NCI-H187 (cell line): ENCODE measurements at places on chromosomes 11 and 22.

- DNase-seq, result no peak
Observed at GRCh38 chr11:35905646-35906276, 38.1 kb upstream of the LDLRAD3 start.

- no peak for DNase-seq
Observed at GRCh38 chr22:28009272-28009827, 90.3 kb upstream of the PITPNB start.

DNA sequence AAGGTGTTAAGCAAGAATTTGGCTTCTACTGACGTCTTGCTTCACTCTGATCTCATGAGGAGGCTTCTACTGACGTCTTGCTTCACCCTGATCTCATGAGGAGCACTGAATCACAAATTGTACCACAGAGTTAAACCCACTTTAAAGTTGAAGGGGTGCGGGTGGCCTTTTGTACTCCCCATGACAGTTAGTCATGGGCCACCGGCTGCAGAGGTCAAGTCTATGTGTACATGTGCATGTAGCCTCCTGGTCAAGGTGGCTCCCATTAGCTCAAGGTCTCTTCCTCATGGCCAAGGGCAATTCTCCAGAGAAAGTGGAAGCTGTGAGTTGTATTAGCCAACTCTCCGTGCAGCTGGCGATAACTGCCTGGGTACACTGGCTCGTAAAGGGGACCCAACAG is 23.1 kb upstream of the FZD4 start:
- DNase-seq, result no peak

GRCh38 chr22:30943368-30943767 is 25.2 kb downstream of the MORC2 start:
- DNase-seq, result no peak

- no peak for DNase-seq
Observed at GRCh38 chr11:47270331-47271271, 668 bp downstream of the MADD start.

GRCh38 chr11:22577854-22578253 is 47.8 kb downstream of the FANCF start:
- no peak for DNase-seq

DNA sequence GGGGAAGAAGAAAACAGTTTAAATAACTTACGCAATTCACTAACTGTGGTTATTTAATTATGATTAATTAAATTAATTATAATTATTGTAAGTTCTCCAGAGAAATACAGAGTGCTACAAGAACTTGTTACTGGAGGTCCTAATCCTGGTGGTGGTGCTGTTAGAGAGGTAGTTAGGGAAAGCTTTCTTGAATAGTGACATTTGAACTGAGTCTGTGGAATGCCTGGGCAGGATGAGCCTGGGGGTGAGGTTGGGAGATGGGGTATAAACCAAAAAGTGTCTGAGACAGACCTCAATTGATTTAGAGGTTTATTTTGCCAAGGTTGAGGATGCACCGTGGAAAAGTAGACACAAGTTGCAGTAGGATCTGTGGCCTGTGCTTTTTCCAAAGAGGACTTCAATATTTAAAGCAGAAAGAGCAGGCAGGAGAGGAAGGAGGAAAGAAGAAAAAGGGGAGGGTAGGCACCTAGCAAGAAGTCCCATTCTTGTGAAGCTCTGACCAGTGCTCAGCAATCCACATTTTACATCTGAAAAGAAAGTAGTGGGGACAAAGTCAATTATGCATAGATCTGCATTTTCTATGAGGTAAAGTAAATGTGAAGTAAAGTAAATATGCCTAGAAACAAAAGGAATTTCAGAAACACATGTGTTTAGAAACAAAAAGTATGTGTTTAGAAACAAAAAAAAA is 4.4 kb upstream of the ZNF202 start:
- no peak for DNase-seq

DNA sequence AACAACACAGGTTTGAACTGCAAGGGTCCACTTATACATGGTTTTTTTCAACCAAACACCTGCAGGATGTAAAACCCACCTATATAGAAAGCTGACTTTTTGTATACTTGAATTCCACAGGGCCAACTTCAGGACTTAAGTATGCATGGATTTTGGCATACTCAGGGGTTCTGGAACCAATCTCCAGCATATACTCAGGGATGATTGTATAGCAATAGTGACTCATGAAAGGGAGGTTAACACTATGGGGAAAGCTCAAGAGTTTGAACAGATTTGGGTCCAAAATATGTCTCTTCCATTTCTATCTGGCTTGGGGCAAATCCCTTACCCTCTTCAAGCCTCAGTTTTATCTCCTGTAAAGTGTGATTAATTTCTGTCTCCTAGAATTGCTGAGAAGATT is 94.9 kb downstream of the MICAL2 start:
- no peak for DNase-seq

DNA sequence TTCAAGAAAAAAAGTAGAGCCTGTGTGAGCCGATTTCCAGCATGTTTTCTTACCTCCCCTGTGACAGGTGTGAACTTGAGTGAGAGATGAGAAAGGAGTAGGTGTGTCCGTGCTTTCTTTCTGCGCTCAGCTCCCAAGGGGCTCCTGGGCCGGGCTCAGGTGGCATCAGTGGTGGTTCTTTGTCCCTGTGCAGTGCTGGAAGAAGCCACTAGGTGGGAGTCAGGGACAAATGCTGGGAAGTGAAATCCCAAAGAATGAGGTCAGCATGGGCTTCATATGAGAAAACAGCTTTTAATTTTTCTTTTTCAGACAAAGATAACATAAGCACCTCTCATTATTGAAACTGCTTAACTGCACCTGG is 57.8 kb downstream of the PPFIBP2 start:
- DNase-seq, result peak; percentile 87

GRCh38 chr11:109704432-109704831 is 282.4 kb downstream of the C11orf87 start:
- peak; percentile 68 for DNase-seq

GRCh38 chr11:70072861-70073755 is 5.0 kb upstream of the ANO1 start:
- DNase-seq, result no peak

GRCh38 chr11:27012234-27012921 is 18.5 kb downstream of the FIBIN start:
- DNase-seq, result no peak

DNA sequence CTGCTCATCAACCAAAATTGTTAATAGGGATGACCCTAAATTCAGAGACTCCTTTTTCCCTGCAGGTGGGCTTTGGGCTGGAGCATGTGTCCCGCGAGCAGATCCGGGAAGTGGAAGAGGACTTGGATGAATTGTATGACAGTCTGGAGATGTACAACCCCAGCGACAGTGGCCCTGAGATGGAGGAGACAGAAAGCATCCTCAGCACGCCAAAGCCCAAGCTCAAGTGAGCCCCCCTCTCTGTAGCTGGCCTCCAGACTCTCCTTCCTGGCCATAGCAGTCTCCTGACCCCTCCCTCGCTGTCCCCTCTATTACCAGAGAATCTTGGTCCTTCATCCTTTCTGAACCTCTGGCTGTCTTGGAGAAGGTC is 47.9 kb upstream of the RAB1B start:
- DNase-seq, result no peak

DNA sequence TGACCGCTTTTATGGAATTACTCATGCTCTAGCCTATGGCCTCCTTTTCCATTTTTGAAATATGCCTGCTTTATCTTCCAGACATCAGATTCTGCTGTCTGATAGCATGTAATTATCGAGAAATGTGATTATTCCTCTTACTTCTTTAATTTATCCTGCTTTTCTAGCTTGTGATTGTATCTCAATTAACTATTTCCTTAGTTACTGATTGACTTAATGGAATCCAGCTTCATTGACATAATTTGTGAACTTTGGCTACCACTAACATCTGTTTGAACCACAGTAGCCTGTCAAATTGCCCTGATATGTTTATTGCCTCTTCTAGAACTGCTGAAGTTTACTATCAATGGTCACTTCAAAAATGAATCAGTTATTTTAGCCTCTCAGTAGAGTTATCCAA is 25.5 kb upstream of the PDE3B start:
- DNase-seq, result no peak

GRCh38 chr11:5362017-5362625 is 10.8 kb downstream of the OR51B6 start:
- DNase-seq, result no peak

GRCh38 chr22:44229331-44229730 is 48.6 kb downstream of the PARVG start:
- DNase-seq, result no peak

DNA sequence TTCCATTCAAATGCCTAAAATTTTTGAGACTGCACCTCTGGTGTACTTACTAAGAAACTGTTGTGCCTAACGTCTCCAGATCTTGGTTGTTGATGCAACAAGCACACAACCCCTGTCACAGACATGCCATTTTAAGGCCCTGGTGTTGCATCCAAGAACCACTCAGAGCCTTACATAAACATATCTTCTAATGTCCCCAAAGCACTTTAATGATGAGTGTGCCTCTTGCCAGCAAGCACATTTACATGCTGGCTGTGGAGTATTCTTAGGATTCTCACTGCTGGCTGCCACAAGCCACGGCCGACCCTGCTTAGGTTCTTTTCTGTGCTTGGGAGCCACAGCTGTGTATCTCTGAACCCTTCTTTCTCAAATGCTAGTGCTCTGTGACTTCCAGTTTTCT is 201.4 kb downstream of the ADAMTS15 start:
- no peak for DNase-seq

DNA sequence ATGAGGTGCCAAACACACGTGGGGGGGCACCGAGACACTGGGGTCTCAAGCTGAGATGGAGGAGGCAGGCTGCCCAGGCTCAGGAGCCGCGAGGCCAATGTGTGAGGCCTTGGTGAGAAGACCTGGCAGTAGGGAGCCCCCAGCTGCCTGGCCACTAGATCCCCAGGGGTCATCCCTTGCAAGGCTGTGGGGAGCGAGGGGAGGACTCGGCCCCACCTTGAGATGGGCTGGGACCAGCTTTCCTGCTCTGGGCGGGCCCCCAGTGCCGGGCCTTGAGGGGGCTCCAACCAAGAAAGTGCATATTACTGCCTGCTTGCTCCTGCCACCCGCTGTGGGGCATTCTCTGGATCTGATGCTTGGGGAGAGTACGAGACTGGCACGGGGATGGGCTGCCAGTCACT is 107.0 kb downstream of the CTTN start:
- DNase-seq, result no peak

- no peak for DNase-seq
Observed at GRCh38 chr22:45994491-45995404, 17.8 kb upstream of the WNT7B start.

- DNase-seq, result no peak
Observed at GRCh38 chr11:116240710-116241109, 532.1 kb downstream of the BUD13 start.

DNA sequence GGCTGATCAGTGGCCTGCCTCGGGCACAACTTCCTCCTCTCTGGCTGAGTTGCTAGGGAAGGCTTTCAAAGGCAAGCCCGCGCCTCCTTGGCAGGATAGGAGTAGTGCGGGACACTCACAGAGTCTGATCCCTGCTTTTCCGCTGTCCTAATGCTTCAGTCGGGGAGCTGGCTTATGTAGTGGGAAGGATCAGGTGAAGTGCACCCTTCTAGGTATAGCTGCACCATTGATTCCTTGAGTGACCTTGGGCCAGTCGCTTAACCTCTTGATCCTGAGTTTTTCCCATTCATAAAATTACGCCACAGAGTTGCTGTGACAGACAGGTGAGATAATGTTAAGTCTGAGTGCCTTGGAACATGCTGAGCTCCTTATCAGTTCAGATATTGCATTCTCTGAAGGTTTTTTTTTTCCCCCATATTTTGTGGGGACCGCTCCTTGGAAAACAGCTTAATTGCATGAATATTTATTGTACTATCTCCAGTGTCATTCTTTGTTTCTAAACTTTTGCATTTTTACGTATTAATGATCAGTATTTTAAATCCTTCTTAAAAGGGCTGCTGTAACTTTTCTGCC is 961 bp downstream of the IPO7 start:
- DNase-seq, result no peak

GRCh38 chr22:29344137-29344536 is 28.6 kb upstream of the RASL10A start:
- DNase-seq, result no peak

DNA sequence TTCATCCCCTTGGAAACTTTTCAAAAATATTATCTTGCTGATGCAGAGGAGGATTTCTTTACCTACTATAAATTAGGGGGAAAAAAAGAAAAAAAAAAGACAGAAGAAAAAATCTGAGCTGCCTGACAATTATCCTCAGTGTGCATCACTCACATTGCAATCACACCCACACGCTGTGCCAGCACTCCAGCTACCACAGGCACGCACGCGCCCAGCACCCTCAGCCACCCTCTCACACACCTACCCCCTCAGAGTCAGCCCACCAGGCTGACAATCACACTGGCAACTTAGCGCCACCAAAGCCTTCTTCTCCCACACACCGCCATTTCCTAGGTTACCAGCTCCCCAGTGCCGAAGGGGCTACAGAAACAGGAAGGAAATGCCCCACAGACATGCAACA is 236.1 kb downstream of the KCNA4 start:
- no peak for DNase-seq

GRCh38 chr22:17097062-17097461 is 12.3 kb downstream of the IL17RA start:
- no peak for DNase-seq

DNA sequence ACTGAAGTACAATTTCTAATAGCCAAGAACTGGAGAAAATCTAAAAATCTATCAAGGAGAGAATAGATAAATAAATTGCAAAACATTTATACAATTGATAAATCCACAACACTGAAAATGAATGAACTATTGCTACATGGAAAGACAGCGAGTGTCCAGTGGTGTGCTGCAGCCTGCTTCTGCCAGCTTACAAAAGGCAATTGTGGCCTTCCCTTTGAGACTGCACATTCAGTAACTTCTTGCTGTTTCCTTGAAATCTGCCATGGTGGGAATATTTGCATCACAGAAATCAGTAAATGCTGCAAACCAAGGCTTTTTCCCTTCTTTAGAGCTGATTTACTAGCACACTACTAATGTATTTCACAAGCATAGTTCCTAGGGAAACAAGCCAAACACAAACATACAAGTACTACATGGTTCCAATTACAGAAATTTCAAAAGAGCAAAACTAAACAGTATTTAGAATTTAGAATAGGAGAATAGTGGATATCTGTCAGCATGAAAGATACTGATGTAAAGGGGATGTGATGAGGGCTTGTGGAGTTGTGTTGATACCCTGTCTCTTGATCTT is 76.9 kb upstream of the TRIM77 start:
- DNase-seq, result no peak

DNA sequence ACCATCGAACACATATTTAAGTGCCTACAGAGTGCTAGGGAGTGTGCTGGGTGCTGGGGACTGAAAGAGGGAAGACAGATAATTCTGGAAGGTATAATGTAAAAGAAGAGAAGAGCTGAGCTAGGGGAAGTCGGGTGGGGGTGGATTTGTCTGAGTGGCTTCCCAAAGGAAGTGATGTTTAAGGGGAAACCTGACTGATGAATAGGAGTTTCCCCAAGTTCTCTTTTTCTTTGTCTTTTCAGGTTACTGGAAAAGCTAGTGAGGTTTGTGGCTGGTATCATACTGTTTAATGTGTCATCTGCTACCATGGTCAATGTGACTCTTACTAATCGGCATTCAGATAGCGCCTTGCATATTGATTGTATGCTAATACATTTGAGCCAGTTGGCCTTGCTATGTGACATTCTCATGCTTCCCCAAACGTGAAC is 151.6 kb upstream of the MTMR2 start:
- DNase-seq, result no peak

GRCh38 chr11:78798663-78799062 is 224.0 kb upstream of the NARS2 start:
- DNase-seq, result no peak
